ENCODE measurements at places on chromosomes 6 and 20.

GRCh38 chr6:154343473-154344308, 12.9 kb downstream of the IPCEF1 start:
- DNase-seq, result no peak

GRCh38 chr20:58081846-58082245, 146.6 kb downstream of the ANKRD60 start:
- DNase-seq, result no peak

DNA sequence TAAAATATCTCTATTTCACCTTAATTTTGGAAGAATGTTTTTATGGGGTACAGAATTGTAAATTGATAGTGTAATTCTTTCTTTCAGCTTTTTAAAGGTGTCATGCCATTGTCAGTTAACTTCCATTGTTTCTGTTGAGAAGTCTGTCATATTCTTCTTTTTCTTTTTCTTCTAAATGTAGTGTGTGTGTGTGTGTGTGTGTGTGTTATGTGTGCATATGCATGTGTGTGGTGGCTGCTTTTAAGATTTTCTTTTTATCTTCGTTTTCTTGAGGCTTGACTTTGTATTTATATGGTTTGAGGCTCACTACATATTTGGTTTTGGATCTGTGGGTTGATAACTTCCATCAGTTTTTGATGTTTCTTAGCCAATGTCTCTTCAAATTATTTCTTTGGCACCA, 176.5 kb downstream of the OGFRL1 start:
- no peak for DNase-seq

- DNase-seq, result no peak
These were observed 568.7 kb upstream of the RNF217 start for GRCh38 chr6:124393536-124393935.

DNA sequence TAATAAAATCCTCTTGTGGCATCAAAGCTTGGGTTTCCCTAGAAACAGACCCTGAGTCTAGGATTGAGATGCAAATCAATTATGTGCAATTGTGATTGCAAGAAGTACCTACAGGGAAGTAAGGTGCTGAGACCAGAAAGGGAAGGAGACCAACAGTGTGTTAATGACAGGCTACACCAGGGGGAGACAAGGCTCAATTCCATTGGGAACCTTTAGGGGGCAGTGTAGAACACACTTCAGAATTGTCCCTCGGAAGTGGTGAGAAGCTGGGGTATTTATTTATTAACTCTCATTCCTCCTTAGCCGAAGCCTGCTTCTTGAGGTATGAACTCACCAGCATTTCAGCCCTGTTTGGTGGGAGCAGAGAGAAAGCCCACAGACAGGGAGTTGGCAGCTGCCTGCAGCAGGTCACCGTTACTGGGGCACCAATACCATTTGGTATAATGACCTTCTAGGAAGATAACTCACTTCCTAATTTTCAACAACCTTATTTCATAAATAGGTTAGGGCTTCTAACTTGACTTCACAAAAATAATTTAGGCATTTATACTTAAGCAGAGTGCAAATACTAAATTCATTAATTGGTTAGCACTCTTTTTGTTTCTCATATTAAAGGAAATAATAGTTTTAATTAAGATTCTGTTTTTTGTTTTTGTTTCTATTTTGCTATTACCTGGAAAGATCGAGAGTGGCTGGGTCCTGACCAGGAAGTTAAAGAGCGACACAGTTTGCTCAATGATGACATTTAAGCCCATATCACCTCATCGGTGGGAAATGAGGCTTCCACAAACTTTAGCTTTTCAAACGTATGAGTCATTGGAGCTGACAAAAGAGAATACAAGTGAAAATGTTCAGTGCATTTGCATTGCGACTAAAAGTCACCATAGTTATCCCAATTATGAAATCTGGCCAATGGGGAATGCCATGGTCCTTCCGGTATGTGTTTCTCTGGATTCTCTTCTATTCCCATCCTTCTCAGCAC, 94.8 kb downstream of the BTBD3 start:
- peak; percentile 21 for DNase-seq

GRCh38 chr6:32182555-32182981, 1.5 kb downstream of the AGER start:
- DNase-seq, result no peak

- no peak for DNase-seq
These were observed 109.8 kb upstream of the TMEM170B start for GRCh38 chr6:11427723-11428245.

DNA sequence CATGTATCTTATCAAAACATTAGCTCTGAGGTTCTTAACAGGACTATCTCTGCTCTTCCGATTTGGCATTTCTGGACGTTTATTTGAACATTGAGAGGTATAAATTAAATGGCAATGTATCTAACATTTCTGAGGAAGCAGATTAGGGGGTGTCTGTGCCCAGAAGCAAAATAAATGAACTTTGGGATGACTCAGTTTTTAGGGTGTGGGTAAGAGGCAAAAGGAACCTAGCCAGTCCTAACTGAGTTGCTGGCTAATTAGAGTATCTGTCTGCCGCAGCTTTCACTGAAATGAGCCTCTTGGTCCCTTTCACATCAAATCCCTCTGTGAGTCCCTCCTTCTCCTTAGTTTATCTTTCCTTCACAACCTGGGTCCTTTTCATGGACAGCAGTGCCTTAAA, 1.1 kb downstream of the RNF144B start:
- DNase-seq, result no peak

GRCh38 chr6:11714116-11714797, 64.3 kb downstream of the ADTRP start:
- DNase-seq, result peak; percentile 79

DNA sequence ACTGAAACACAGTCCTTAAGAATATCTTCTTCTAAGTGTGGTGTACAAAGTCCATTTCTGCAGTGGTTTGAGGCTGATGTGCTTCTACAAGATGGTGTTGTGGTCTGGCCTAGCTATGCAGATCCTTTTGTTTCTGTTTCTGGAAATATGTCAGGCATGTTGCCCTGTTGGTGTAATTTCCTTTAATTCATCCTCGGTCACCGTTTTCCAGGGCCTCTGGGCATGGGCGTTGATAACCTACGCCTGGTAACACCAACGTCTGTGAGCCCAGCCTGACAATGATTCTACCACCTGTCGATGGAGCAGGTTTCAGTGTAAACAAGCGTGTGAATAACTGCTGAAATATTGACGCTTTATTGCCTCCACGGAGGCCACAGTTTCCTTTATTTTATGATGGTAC, 33.3 kb upstream of the AFDN start:
- DNase-seq, result no peak

DNA sequence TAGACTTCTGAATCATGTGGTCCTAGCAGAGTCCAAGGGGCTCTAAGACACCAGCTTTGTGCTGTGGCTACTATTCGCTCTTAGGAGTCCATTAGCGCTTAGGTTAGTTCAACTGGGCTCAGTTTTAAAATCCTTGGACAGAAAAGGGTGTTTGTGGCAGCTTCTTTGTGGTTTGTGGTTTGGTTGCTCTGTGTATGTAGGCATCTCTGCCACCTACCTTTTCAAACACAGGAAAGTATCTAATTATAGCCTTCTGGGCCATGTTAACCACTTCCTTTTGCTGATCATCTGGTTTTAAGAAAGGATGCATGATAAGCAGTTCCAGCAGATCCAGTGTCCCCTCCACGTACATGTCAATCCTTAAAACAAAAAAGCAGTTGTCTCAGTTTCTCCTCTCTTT, 10.8 kb downstream of the GSTA4 start:
- peak; percentile 48 for DNase-seq

GRCh38 chr6:14716499-14717146, 529.2 kb upstream of the JARID2 start:
- DNase-seq, result no peak

DNA sequence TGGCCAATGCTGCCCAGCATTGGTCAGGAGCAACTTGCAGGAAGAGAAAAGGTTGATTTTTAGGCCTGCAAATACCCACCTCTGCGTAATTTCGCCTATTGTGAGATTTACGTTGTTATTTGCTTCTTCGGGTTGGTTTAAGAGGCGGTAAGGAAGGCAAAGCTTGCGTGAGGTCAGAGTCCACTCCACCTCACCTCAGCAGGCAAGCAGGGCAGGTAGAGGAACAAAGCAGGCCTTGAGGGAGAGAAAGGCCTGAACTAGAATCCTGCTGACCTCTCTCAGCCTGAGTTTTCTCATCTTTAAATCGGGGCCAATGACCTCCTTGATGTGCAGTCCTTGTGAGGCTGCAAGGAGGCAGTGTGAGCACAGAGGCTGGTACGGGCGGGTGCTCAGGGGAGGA, 239.1 kb downstream of the CDC5L start:
- no peak for DNase-seq

- peak; percentile 96 for DNase-seq
These were observed 48.4 kb upstream of the NCOA3 start for GRCh38 chr20:47453167-47453782.

GRCh38 chr6:169622618-169623017, 79.2 kb downstream of the WDR27 start:
- DNase-seq, result no peak

DNA sequence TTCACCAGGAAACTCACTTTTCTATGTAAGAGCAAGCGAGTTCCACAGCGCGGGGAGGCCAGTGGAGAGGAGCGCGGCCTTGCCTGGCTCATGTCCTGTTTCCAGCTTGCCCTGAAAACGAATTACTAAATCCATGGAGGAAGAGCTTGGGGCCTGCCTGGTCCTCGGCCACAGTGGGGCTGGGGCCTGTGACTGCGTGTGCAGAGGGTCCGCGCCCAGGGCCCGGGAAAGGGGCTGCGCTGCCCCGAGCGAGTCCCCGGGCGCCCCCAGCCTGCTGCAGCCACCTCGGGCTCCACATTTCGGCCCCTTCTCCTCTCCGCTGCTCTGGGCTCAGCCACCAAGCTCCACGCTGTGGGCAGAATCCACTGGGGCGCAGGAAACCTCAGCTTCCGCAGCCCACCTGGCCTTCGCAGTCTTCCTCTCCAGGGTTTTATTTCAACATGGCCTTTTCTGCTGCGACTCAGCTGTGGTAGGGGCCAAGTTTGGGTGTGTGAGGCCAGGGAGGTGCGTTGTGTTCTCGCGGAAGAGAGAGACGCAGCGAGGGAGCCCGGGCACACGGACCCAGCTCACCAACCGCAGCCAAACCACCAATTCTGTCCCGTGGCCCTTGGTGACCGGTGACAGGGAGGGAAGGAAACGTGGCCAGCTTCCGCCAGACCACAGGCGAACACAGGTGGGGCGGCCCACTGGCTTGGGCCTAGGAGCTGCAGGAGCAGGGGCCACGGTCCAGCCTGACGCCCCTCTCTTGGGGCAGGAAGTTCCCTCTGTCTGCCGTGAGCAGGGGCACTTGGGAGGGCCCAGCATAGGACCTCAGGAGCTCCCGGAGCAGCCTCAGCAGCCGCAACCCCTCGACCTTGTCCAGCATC, 211.4 kb downstream of the ERMARD start:
- no peak for DNase-seq

DNA sequence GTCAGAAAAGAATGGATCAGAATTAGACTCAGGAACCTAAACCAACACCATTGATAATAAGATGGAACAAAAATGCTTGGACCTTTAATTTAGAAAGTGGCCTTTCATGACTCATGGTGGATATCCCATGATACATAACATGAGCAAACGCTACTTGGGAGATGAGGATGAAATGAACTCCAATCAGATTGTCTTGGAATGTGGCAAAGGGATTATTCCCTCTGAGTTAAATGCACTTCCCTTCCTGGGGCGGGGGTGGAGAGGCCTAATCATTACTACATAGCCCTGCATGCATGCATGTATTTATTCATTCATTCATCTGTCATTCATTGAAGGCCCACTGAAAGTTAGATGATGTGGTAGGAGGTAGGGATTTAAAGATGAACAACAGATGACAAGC, 174.0 kb downstream of the AIG1 start:
- no peak for DNase-seq

GRCh38 chr6:37210313-37210968, 40.5 kb downstream of the PIM1 start:
- peak; percentile 81 for DNase-seq

DNA sequence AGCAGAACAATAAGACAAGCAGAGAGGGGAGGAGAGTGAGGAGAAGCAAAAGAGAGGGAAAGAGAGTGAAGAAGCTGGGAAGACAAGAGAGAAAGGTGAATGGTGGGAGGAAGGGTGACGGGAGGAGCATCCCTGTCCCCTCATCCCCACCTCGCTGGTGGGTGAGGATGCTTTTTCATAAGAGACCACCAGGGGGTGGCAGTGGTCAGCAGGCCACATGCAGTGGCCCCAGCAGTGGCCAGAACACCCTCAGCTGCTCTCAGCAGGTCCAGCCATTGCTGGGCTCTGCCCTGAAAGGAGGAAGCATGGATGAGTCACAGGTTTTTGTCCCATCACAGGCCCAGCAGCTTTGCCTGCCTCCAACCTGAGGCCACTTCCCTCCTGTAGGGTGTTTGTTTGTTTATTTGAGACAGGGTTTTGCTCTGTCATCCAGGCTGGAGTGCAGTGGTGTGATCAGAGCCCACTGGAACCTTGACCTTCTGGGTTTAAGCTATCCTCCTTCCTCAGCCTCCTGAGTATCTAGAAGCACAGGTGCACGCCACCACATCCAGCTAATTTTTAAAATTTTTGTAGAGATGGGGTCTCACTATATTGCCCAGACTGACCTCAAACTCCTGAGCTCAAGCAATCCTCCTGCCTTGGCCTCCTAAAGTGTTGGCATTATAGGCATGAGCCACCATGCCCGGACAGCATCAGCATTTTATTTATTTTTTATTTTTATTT, 24.0 kb downstream of the FGD2 start:
- peak; percentile 68 for DNase-seq

DNA sequence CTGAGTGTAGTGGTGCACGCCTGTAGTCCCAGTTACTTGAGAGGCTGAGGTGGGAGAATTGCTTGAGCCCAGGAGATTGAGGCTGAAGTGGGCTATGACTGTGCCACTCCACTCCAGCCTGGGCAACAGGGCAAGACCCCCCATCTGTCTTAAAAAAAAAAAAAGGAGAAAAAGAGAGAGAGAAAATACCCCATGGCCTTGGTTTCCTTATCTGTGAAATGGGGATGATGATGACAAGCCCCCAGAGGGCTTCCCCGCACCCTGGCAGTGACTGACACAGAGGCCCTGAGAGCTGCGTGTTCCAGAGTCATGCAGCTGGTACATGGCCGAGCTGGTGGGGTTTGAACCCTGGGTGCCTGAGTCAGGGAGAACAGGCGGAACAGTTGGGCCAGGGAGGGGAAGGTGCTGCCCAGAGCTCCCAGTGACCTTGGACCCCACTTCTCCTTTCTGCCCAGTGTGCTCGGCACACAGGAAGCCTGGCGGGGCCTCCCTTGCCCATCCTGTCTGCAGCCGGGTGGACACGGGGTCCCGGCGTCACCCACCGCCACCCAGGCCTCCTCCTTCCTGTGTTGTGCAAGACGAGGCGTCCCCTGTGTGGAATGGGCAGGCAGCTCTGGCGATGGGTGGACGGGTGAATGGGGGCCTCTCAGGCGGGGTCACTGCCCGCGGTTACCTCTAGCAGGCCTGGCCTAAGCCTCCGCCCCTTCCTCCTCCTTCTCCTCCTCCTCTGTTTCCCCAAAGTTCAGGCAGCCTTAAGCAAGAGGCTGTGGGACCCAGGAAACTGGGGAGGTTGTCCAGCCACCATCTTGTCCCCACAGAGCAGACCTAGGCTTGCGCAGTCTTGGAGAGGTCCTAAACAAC, 84.2 kb downstream of the CEBPB start:
- DNase-seq, result no peak

DNA sequence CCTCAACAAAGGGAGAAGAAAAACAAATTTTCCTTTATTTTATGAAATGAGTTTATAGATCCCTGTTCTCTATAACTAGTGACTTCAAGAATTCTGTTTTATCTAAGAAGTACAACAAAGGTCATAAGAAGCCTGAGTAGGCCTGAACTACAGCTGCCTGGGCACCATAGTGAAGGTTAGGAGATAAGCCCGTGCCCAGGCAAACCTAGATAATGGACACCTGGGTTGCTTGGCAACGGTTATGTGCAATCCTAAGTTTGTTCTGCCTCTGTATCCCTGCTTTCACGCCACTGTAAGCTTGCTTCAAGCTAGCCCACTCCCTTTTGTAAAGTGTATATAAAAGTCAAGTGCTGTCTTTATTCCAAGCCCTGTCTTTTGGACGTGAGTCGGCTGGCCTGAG, 23.2 kb downstream of the SCGN start:
- DNase-seq, result no peak

Measured in GM12865 (cell line).